ENCODE measurements at places on chromosomes 2 and 18.

DNA sequence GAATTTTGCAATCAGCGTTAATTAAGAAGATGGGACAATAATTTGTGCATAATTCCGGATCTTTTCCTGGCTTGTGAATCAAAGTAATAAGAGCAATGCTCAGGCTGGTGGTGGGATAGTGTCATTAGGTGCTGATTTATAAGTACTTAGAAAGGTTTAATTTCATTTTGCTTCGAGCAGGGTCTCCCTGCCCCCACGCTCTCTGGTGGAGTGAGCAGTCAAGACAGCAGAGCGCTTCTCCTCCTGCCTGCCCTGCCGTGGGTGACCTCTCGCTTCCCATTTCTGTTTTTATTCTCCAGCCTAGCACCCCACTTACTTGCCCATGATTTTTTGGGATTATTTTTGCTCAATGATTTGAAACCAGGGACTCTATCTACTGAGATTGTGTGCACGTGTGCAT lies 7.1 kb downstream of the ASB18 start:
- DNase-seq: no peak

DNA sequence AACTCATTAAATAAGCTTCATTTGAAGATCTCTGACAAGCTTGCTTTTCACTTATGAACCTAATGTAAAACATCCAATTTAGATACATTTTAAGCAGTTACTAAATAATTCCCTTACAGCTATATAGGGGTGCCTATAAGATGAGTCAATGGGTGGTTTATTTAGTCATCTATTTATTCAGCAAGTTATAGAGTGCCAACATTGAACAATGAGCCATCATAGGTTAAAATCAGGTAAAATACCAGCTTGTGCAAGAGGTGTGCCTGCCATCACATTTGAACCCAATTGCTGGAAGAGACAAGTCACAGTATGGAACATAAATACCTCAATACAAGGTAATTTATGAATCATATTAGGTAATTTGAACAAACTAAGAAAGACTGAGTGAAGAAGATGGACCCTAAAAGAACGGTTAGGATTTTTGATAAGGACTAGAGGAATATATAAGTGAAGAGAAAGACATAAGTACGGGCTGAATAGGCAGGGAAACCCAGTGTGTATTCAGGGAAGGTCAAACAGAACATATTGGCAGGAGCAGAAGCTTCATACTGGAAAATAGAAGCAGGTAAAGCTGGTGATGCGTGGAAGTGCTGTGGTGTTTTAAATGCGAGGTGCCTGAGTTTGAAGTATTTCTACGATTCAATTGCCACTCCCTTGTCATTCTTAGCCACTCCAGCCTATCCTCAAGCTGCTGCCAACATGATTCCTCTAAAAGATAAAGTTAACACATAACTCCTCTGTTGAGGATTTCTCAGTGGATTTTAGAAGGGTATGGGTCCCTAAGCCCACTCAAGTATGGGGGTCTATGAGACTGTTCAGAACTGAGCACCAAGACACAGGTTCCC lies 18.9 kb upstream of the STAT4 start:
- DNase-seq: no peak

GRCh38 chr2:126908721-126909177 lies 10.1 kb downstream of the TEX51 start:
- DNase-seq: no peak

DNA sequence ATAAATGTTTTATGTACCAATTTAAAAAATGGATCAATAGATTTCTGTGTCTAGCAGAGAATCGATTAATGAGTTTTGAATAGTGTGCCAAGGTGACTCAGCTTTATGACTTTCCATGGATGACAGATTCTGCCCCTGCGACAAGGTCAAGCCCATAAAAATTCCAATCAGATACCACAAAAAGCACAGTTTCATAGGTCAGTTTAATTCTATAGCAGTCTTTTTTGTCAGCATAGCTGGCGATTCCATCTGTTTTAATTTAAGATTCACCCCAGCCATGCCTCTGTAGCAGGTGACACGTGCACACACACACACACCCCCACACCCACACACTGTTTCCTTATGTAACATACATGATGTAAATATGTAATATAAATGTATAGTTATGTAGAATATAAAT lies 28.9 kb downstream of the RAB31 start:
- DNase-seq: no peak

DNA sequence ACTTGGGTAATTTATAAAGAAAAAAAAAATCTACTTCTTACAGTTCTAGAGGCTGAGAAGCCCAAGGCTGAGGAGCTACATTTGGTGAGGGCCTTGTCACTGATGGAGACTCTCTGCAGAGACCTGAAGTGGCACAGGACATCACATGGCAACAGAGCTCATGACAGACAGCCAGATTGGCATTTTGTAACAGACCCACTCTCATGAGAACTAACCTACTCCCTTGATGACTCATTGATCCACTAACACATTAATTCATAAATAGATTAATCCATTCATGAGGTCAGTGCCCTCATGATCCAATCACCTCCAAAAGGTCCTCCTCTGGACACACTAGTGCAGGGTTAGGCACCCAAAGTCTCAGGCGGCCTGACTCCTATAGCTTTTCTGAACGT lies 318.4 kb downstream of the GULP1 start:
- DNase-seq: no peak

- DNase-seq: no peak
Observed at GRCh38 chr2:85324639-85325465, 2.9 kb downstream of the TGOLN2 start.

- no peak for DNase-seq
Observed at GRCh38 chr18:44594799-44595467, 85.8 kb upstream of the SETBP1 start.

GRCh38 chr18:67545681-67546080 lies 29.2 kb upstream of the DSEL start:
- no peak for DNase-seq

DNA sequence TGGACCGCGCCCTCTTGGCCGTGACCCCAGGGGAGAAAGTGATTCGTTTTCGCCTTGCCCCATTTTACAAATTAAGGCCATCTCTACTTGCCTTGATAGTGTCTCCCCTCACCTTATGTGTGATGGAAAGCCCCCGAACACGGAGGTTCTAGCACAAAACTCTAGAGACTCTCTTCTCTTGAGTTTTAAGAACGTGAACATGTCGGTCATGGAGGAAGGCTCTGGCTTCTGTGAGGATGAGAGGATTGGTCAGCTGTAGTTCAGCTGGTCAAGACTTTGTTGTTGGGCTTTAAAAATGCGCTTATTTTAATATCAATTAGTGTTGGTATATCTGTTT lies 828 bp downstream of the DYNC1I2 start:
- DNase-seq: no peak

DNA sequence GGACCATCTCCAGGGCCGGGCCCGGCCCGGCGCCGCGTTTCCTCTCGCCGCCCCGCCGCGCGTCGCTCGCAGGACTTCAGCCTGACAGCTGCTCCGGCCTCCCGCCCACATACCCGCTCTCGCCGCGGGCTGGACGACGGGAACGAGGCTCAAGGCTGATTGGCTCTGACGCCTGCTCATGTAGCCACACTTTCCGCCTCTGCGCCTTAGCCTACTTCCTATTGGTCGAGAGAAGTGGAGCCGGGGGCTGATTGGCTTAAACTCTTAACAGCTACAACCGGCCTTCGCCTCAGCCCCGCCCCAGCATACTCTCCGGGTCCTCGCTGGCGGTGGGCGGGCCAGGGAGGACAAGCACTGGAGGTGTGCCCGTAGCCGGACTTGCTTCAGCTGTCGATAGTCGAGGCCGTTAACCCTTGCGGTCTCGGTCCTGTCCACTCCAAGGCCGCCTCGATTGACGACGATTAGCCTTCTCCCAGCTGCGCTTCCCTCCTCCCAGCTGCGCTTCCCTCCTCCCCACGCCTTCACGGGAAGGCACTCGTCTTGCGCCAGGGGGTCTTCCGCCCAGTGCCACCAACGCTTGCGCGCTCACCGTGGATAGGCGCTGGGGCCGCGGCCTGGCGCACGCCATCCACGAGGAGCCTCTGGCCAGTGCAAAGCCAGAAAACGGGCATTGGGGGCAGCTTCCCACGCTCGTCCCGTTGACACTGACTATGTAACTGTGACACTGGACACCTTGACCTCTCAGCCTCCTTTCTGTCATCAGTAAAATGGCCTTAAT lies at the start of gene PRADC1:
PRADC1 (minus strand) TSS at position 86 of the 778 bp plus-strand sequence; CDS start at position 7, 79 bp downstream.
- peak; percentile 98 for DNase-seq

GRCh38 chr18:30457156-30457555 lies 585.4 kb downstream of the DSC3 start:
- no peak for DNase-seq

DNA sequence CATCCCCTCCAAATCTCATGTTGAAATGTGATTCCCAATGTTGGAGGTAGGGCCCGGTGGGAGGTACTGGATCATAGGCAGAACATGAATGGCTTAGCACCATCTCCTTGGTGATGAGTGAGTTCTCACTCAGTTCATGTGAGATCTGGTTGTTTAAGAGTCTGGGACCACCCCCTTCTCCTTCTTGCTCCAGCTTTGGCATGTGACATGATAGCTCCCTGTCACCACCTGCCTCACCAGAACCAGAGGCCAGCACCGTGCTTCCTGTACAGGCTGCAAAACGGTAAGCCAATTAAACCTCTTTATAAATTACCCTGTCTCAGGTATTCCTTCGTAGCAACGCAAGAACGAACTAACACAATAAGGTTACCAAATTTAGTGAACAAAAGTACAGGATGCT lies 95.4 kb downstream of the ZBTB7C start:
- no peak for DNase-seq

DNA sequence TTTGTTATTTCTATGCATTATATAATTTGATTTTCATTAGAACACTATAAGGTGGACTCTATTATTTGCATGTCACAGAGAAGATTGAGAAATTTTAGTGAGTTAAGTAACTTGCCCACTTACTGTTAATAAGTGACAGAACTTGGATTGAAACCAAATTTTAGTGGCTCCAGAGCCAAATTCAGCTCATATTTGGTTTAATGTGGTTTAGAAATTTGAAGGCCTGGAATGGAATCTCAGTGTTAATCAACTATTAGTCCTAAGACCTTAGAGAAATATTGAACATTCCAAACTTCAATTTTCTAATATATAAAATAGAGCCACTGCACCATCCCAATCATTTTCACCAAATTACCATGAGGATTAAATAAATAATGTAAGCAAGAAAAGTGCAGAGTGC lies 281.6 kb downstream of the ZNF385B start:
- DNase-seq: no peak

DNA sequence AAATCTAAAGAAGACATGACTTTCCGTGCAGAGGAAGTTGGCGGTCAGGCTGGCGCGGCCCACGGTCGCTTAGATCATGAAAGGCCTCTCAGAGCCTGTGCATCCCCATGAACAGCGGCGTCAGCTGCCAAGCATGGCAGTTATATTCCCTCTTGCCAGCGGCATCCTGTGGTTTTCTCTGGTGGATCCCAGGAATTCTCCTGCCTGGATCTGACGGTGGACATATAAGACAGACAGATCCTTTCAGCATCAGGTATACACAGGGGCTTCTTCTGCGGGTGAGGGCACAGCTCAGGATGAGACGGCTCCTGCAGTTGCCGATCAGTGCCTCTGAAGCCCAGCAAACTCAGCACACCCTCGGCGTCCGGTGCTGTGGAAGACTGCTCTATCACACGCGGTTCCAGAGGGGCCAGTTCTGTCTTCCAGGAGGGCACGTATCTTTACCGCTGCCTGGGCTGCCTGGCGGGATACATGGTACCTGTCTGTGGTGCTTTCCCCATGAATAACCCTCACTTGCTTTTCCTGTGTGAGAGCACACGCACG lies 157.8 kb downstream of the LDLRAD4 start:
- peak; percentile 44 for DNase-seq

DNA sequence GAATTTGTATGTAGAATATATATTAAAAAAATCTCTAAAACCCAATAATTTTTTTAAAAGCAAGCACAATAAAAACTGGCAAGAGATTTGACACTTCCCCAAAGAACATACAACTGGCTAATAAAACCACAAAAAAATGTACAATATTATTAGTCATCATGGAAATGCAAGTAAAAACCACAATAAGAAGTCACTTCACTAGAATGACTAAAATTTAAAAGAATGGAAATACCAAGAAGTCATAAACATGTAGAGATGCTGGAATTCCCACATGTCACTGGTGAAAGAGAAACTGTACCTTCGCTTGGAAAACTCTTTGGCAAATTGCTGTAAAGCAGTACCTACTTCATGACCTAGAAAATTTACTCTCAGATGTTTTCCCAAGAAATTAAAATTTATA lies 43.4 kb upstream of the KYNU start:
- no peak for DNase-seq

- no peak for DNase-seq
Observed at GRCh38 chr2:129334128-129334527, 645.3 kb upstream of the RAB6C start.

- DNase-seq: no peak
Observed at GRCh38 chr18:43396266-43396665, 119.0 kb upstream of the SYT4 start.
